ENCODE measurements at places on chromosomes 7 and 10.

DNA sequence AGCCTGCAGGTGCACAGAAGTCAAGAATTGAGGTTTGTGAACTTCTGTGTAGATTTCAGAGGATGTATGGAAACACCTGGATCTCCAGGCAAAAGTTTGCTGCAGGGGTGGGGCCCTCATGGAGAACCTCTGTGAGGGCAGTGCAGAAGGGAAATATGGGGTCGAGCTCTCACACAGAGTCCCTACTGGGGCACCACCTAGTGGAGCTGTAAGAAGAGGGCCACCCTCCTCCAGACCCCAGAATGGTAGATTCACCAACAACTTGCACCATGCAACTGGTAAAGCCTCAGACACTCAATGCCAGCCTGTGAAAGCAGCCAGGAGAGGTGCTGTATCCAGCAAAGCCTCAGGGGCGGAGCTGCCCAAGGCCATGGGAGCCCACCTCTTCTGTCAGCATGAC is 205.8 kb downstream of the CCSER2 start:
- DNase-seq, result no peak

- DNase-seq, result no peak
Observed at GRCh38 chr10:52283174-52283573, 30.9 kb upstream of the DKK1 start.

- DNase-seq, result no peak
Observed at GRCh38 chr7:14842523-14842922, 60.0 kb downstream of the DGKB start.

- no peak for DNase-seq
Observed at GRCh38 chr7:111931958-111932357, 274.2 kb downstream of the DOCK4 start.

- DNase-seq, result no peak
Observed at GRCh38 chr10:8576281-8576680, 521.8 kb downstream of the GATA3 start.

DNA sequence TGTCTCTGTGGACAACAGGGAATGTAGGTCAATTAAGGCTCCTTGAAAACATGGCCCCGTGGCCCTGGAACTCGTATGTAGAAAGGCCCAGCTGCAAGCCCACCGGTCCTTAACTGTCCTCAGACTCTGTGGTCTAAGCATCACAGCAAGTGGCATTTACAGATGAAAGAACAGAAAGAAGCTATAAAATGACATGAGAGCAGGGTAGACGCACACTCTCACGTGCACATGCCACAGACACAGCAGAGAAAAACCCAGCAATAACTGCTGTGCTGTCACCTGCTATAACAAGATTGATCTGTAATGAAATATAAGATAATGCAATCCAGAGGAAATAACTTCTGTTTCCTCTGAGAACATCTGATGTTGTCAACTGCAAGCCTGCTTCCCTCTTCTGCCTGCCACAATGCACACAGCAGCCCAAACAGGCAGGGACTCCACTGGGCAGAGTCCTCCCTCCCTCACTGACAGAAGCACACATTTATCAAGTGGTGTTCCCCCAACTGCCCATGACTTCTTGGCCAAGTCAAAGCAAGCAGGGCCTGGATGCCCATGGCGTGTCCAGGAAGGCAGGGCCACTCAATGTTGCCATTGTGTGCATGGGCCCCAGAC is 63.9 kb downstream of the GFRA1 start:
- DNase-seq, result no peak

Measured in GM04504 (cell line).